ENCODE measurements at places on chromosomes 4 and X.

DNA sequence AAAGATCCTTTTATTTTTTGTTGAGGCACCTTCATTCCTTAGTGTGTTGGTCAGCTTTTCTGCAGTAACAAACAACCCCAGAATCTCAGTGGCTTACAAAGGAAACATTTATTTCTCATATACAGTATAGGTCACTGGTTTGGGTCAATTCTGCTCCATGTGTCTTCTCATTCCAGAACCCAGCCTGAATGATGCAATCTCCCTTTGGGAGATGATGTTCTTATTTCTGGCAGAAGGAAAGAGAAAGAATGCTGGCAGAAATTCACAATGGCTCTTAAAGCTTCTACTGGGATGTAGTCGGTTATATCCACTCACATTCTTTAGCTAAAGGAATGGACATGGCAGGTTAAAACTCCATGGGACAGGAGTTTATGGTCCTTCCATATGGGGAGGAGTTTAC, 42.3 kb downstream of the IDS start:
- DNase-seq = no peak

DNA sequence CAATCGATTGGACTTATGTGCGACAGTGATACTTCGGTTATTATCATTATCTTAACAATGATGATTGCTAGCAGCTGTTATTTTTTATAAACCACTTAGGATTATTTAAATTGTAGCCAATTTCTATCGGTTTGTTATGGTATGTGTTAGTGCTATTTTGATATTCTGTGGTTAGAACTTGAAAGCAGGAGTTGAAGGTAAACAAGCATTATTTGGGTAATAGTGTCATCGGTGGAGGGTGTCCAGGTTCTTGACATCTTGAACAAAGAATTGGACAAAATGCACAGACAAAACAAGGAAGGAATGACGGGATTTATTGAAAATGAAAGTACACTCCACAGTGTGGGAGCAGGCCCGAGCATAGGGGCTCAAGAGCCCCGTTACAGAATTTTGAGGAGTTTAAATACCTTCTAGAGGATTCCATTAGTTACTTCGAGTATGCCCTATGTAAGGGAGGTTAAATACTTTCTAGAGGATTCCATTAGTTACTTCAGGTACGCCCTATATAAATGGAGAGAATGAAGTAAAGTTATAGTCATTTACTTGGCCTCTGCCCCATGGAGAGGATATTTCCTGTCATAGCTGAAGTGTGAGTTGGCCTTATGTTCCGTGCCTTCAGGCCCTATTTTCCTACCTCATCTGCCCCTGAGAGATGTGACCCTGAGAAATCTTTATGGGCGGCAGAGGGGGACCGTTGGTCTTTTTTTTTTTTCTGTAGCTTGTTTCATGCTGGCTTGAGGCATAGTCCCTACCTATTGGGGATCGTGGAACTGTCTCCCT, 13.1 kb downstream of the MOB1B start:
- no peak for DNase-seq

- peak; percentile 0 for DNase-seq
Measured at GRCh38 chr4:99248714-99249113, 29.7 kb upstream of the ADH6 start.

- no peak for DNase-seq
Measured at GRCh38 chr4:142372530-142373260, 473.4 kb downstream of the INPP4B start.

- no peak for DNase-seq
Measured at GRCh38 chr4:4945829-4946228, 73.4 kb downstream of the CYTL1 start.

GRCh38 chrX:2608638-2609430, 82.3 kb upstream of the CD99 start:
- peak; percentile 54 for DNase-seq

- DNase-seq = no peak
Measured at GRCh38 chr4:142307857-142308256, 538.2 kb downstream of the INPP4B start.

- no peak for DNase-seq
Measured at GRCh38 chr4:90122355-90122748, 4.8 kb upstream of the CCSER1 start.

- DNase-seq = no peak
Measured at GRCh38 chr4:18069810-18070209, 48.3 kb upstream of the LCORL start.

DNA sequence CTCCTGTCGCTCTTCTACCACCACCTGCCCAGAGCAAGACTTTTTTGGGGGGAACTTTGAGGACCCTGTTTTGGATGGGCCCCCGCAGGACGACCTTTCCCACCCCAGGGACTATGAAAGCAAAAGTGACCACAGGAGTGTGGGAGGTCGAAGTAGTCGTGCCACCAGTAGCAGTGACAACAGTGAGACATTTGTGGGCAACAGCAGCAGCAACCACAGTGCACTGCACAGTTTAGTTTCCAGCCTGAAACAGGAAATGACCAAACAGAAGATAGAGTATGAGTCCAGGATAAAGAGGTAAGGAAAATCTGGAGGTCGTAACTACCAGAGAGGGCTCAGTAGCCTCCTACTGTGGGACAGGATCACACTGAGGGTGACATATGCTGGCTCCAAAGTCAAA, 364.5 kb downstream of the MAPK10 start:
- no peak for DNase-seq

- no peak for DNase-seq
Measured at GRCh38 chrX:101385795-101386541, at the start of gene BTK. TSS of gene BTK (minus strand) at chrX:101386191. CDS start at chrX:101375284, 10,907 bp downstream.

DNA sequence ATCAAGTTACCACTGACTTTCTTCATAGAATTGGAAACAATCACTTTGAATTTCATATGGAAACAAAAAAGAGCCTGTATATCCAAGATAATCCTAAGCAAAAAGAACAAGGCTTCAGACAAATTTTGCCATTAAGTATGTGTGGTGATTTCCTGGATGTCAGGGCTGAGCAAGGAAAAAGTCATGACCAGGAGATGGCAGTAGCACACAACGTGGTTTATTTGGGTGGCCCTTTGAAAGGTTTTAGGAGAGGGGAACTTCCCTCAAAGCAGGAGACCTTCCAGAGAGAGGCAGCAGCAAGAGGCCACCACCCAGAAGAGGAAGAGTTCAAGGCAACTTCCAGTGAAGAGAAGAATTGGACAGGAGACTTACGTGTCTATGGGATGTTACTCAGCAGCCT, 18.1 kb upstream of the ZXDB start:
- no peak for DNase-seq

DNA sequence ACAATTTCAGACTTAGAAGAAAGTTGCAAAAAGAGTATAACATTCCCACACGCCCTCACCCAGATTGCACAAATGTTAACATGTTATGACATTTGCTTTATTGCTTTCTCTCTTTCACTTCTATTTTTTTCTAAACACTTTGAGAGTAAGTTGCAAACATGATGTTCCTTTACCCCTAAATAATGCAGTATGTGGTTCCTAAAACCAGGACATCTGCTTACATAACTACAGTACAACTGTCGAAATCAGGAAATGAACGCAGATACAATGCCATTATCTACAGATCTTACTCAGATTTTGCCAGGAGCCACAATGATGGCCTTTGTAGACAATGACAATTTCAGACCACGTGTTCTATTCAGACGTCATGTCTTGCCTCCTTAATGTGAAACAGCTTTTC, 22.4 kb downstream of the SH3TC1 start:
- DNase-seq = no peak

DNA sequence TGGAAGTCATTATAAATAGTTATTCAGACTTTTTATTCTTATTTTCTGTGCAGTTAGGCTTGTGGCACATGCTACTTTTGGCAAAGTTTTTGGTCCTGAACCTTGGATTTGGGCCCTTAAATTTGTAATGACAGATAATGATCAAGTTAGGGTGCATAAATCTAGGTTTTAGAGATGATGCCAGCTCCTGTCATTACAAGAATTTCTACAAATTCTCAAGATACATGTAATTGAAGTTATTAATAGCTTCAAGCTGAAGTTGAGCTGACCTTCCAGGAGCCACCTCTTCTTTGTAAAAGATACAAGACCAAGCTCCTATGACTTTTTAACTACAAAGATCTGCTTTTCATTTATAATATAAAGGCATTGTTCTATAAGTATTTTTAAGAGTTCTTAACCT, 255.6 kb upstream of the UGT8 start:
- no peak for DNase-seq

- DNase-seq = no peak
Measured at GRCh38 chr4:79827283-79827682, 245.7 kb downstream of the ANTXR2 start.

- DNase-seq = no peak
Measured at GRCh38 chrX:132918523-132918922, 39.9 kb downstream of the HS6ST2 start.

- DNase-seq = no peak
Measured at GRCh38 chrX:10656214-10656613, 35.8 kb upstream of the MID1 start.

DNA sequence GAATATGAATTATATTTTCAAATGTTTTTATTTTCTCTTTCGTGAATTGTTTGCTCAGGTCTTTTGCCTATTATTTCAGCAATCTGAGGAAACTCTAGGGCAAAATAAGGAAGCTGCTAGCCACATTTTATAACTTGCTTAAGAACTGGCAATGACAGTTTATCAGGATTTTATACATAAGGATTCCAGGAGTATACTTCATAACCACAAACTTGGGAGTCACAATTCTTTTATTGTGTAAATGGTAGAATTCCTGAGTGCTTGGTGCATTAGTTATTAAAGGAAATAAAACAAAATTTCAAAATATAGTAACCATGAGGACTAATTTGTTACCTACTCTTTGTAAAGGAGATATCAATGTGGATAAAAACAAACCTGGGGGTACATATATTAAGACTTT, 54.4 kb downstream of the PALLD start:
- peak; percentile 55 for DNase-seq
